Cerebellar nuclear complex (tissue), 1 donor: ENCODE measurements at places on chromosomes 13 and 19.

DNA sequence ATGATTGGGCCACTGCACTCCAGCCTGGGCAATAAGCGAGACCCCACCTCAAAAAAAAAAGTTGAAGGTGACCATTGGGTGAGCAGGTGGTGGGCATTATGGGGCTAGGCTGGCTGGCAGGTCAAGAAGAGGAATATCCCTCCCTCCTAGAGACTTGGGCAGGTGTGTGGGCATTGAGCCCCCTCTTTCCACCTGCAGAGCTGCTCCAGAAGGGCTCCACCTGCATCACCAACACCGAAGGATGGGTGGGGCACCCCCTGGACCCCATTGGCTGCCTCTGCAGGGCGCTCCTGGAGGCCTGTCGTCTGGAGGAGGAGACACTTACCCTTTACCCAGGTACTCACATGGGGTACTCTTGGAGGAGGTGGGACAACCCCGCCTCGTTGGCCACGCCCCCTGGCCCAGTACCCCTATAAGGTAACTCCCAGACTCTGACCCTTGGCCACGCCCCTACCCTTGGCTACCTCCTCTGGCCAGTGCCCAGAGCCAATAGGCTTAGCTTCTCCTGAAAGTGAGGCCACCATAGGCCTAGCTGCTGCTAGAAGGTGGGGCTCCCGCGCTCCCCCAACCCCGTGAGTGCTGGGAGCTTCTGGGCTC lies 21.9 kb downstream of the ZSWIM4 start:
- no peak for DNase-seq

- DNase-seq: no peak
Measured at GRCh38 chr19:17322854-17323253, 11.8 kb downstream of the ANO8 start.

- no peak for DNase-seq
Measured at GRCh38 chr13:25065974-25066770, 29.8 kb upstream of the PABPC3 start.

- peak; percentile 68 for DNase-seq
Measured at GRCh38 chr19:40270362-40271089, 14.6 kb downstream of the AKT2 start.

- no peak for DNase-seq
Measured at GRCh38 chr13:34578471-34578870, 363.6 kb upstream of the NBEA start.

DNA sequence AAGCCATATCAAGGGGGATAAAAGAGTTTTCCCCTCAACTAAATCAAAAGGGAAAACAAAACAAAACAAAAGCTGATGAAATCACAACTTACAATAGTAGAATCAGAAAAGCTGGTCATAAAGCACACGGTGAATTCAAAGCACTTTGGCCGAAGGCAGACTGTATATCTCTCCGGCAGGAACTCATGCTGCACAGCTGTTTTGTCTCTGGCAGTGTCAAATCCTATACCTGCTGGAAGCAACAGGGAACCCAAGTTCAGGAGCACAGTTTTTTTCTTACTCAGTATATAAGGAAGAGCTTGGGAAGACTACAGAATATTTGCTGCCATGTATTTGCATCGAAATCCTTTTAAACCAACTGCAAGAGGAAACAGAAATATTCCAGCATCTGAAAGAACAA lies 213.7 kb downstream of the RFC3 start:
- no peak for DNase-seq

DNA sequence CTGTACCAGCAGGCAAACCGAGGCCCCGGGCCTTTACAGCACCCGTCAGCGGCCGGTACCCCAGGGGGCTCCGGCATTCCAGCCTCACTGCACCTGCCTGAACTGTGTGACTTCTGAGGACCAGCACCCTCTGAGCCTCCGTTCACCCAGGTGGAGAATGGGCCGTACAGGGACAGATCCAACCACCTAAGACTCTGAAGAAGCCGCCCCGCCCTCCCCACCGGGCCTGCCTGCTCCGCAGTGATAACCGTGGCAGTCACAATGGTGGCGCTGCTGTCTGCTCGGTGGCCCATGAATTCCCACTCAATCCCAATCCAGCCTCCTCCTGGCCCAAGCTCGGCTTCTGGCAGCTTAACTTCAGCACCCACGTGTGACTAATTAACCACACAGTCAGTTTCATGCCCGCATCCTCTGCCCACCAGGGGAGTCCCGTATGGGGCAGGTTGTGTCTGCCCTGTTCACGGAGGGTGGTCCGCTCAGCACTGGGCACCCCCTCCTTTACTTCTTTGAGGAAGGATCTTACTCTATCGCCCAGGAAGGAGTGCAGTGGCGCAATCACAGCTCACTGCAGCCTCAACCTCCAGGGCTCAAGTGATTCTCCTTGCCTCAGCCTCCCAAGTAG lies 3.4 kb downstream of the TCF3 start:
- no peak for DNase-seq

DNA sequence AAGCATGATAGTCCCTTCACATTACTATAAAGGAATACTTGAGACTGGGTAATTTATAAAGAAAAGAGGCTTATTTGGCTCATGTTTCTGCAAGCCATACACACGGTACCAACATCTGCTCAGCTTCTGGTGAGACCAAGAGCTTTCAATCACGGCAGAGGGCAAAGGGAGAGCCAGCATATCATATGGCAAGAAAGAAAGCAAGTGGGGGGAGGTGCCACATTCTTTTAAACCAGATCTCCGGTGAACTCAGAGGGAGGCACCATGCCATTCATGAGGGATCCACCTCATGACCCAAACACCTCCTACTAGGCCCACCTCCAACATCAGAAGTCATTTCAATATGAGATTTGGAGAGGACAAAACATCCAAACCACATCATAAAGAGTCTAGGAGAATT lies 20.3 kb downstream of the XPO4 start:
- no peak for DNase-seq

DNA sequence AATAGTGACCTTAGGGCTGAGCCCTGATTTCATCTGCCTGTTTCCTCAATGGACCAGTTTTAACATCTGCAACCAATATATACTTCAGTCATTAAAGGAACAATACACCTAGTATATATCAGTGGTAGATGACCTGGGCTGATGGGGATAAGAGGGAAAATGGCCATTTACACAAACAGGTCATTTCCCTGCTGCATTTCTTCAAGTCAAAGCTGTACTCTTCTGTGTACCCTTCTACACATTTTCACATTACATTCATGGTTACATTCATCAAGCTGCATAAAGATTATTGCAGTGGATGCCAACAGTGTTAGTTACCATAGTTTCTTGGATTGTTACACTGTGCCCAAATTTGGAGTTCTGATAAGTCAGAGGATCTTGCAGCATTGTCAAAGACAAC lies 81.2 kb upstream of the RAP2A start:
- DNase-seq: no peak

GRCh38 chr19:33419788-33420130 lies 46.2 kb downstream of the CEBPG start:
- no peak for DNase-seq

- peak; percentile 15 for DNase-seq
Measured at GRCh38 chr13:49584771-49585182, 581 bp downstream of the RCBTB1 start.

- DNase-seq: no peak
Measured at GRCh38 chr13:69751259-69751658, 356.4 kb upstream of the ATXN8OS start.

DNA sequence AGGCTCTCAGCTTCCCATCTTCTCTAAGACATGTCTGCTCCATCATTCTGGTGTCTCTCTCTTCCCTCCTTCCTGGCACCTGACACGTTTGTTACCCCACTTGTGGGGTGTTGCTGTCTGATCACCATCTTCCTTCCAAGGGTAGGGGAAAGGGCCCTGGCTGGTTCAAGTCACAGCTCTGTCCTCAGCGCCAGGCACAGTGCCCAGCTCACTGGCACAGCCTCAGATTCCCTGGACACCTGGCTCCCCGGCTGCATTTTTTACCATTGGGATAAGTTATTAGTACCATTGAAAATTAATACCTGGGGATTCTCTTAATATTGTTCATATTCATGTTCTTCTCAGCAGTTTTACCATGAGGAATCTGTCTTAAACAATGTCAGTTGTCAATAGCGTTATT lies 50.8 kb upstream of the LDLR start:
- no peak for DNase-seq
